Right atrium auricular region (tissue), 2 donors: ENCODE measurements at places on chromosomes 5 and 9.

DNA sequence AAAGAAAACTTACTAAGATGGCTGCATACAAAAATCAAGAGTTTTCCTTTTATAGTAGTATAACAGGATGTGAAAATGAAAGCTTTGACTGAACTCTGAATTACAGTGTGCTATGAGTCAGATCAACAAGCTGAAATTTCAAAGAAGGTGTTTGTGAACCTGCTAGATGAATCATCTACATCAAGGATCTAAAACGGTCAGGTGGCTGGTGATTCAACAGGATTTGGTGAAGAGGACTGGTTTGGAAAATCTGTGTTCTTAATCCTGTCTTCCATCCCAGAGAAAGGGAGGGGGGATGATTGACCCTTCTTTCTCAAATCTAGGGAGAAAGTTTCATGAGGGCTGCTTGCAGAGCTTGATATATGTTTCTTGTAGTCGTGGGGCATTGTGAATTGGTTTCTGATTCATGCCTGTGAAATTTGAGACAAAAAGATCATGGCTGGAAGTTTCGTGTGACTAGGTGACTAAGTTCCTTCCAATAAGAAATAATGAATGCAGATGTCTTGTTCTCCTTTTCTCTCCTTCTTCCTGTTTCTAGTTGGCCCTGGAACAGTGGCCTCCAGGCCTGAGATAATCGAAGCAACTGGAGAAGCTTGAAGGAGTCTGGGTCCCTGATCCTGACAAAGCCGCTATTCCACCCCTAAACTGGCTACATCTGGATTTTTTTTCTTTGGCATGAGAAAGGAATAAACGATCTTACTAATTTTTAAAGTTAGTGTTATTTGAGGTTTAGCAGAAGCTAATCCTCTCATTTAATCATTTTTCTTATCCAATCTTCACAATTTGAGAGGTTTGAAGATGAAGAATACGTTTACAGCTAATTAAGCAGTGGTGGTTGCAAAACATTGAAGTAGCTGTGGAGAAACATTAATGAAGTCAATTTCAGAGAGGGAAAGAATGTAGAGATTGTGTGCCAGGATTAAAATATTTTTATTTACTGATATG, 67.2 kb downstream of the MRPS30 start:
- no peak for DNase-seq

- no peak for DNase-seq
Measured at GRCh38 chr5:56055287-56055686, 60.5 kb upstream of the IL6ST start.

DNA sequence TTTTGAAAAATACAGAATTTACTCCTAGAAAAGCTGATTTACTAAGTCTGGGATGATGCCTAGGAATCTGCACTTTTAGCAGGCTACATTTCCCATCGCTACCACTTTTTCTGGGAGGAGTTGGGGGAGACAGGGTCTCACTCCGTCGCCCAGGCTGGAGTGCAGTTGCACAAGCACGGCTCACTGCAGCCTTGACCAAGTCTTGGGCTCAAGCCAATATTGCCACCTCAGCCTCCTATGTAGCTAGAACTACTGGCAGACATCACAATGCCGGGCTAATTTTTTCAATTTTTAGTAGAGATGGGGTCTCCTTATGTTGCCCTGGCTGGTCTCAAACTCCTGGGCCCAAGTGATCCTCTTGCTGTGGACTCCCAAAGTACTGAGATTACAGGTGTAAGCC, 85.9 kb downstream of the NR6A1 start:
- DNase-seq, result no peak

GRCh38 chr9:120538339-120538738, 41.6 kb downstream of the CDK5RAP2 start:
- no peak for DNase-seq

- DNase-seq, result no peak
Measured at GRCh38 chr9:133773889-133774655, 35.9 kb upstream of the SARDH start.

DNA sequence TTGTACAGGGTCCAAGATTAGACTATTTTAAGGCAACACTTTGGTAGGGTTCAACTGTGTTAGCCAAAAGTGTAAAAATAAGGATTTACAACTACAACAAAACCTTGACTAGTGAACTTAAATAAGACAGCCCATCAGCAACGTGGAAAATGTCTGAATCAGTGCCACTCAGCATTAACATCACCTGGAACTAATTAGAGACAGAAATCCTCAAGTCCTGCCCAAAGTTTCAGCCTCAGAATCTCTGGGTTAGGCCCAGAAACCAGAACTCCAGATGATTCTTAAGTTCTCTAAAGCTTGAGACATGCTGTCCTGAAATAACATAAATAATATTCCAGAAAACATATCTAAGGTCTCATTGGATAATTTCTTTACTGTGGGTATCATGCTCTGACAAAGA, 118.6 kb downstream of the SEMA6A start:
- no peak for DNase-seq

- no peak for DNase-seq
Measured at GRCh38 chr5:54785729-54786591, 199.4 kb downstream of the ESM1 start.
